NCI-H2081 treated with DMSO at 0.1 percent for 48 hours (cell line): ENCODE measurements at places on chromosomes 3 and 15.

DNA sequence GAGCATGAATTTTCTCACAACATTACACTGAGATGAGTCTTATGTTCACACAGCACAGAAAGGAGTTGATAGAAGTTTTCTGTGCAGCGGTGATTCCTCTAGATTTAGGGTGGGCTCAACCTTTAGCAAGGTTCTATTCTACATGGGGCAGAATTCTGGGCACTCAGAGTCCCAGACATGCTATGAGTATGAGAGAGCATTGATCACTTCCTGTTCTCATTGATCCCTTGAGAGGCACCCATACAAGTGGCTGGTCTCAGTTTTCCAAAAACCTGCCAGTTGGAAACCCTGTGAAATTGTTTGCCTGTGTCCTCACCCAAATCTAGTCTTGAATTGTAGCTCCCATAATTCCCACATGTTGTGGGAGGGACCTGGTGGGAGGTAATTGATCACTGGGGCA is 112.5 kb upstream of the NR2F2 start:
- DNase-seq = no peak

DNA sequence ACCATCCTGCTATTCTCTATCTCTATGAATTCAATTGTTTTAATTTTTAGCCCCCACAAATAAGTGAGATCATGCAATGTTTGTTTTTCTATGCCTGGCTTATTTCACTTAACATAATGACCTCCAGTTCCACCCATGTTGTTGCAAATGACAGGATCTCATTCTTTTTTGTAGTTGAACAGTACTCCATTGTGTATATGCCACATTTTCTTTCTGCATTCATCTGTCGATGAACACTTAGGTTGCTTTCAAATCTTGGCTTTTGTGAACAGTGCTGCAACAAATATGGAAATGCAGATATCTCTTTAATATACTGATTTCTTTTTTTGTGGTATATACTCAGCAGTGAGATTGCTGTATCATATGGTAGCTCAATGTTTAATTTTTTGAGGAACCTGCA is 58.7 kb downstream of the RETNLB start:
- no peak for DNase-seq

GRCh38 chr15:83960192-83960829 is 275.3 kb upstream of the GOLGA6L4 start:
- no peak for DNase-seq

- DNase-seq = no peak
These were observed 117.8 kb downstream of the OXNAD1 start for GRCh38 chr3:16382845-16383244.

DNA sequence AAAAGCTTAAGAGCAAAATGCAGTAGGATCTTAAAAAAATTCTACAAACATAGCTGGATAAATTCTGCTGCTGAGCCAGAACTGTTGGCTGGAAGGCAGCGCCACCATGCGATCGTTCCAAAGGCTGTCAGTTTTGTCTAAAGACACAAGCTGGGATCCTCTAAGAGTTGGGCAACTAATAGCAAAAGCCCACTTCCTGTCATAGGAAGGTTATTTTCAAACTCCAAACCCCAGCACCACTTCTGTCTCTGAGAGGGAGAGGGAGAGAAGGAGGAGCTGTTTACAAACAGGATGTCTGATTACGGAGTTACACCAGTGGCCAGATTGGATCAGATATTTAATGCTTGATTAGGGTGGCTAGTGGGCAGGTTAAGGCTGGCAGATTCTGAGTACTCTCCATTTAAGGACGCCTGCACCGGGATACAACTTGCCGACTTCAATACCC is 44.0 kb downstream of the EIF4E3 start:
- DNase-seq = no peak
